Psoas muscle (tissue), 8 donors: ENCODE measurements at places on chromosomes 1 and 21.
A peak's percentile ranks its signal among the peaks of the same experiment; 100 is the strongest.

GRCh38 chr1:1348420-1349255 is 580 bp downstream of the DVL1 start:
- no peak for DNase-seq

GRCh38 chr21:45069085-45069484 is 5.3 kb upstream of the ADARB1 start:
- DNase-seq: no peak

- DNase-seq: no peak
Measured at GRCh38 chr1:234258071-234258470, 115.2 kb upstream of the COA6 start.

- DNase-seq: peak; percentile 26
Measured at GRCh38 chr1:226541631-226542622, 6.6 kb upstream of the STUM start.

GRCh38 chr1:36377791-36378492 is 7.8 kb downstream of the STK40 start:
- DNase-seq: no peak

DNA sequence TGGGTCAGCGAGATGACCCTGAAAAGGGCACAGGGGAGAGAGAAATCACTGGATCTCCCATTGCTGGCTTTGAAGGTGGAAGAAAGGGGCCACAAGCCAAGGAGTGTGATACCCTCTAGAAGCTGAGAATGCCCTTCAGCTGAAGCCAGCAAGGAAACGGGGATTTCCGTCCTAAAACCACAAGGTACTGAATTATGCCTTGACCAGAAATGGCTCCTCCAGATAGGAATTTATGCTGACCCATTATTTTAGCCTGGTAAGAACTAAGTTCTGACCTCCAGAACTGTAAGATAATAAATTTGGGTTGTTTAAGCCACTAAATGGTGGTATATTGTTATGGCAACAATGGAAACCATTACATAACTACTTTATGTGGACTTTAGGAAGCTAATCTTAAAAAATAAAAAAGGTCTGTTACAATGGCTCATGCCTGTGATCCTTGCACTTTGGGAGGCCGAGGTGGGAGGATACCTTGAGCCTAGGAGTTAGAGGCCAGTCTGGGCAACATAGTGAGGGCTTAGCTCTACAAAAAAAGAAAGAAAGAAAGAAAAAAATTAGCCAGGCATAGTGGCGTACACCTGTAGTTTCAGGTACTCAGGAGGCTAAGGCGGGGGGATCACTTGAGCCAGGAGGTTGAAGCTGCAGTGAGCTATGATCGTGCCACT is 3.6 kb upstream of the H6PD start:
- peak; percentile 20 for DNase-seq

DNA sequence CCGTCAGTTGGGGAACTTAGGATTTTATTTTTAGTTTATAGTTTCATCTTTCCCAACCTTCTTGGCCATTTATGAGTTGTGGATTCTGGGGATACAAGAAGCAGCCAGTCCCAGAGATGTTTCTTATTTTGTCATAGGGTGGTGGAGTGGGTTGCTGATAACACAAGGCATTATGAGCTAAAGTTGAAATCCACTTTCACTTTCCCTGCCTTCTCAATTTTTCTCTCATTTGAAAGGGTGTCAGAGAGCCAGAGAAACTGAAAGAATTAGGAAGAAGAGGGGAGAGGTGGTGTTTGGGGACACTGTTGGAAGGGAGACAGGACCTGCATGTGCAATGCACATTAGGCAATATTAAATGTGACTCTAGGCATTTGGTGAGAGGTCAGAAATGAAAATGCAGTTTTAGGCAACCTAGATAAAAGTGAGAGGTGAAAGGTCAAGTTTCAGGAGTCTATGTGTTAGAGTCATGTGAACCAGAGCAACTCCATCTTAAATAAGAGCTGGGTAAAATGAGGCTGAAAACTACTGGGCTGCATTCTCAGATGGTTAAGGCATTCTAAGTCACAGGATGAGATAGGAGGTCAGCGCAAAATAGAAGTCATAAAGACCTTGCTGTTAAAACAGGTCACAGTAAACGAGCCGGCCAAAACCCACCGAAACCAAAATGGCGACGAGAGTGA is 71.1 kb upstream of the F3 start:
- DNase-seq: no peak

- no peak for DNase-seq
Measured at GRCh38 chr1:20234788-20235535, 48.6 kb upstream of the PLA2G2C start.

- DNase-seq: no peak
Measured at GRCh38 chr1:45244660-45245059, 38.3 kb upstream of the ZSWIM5 start.

DNA sequence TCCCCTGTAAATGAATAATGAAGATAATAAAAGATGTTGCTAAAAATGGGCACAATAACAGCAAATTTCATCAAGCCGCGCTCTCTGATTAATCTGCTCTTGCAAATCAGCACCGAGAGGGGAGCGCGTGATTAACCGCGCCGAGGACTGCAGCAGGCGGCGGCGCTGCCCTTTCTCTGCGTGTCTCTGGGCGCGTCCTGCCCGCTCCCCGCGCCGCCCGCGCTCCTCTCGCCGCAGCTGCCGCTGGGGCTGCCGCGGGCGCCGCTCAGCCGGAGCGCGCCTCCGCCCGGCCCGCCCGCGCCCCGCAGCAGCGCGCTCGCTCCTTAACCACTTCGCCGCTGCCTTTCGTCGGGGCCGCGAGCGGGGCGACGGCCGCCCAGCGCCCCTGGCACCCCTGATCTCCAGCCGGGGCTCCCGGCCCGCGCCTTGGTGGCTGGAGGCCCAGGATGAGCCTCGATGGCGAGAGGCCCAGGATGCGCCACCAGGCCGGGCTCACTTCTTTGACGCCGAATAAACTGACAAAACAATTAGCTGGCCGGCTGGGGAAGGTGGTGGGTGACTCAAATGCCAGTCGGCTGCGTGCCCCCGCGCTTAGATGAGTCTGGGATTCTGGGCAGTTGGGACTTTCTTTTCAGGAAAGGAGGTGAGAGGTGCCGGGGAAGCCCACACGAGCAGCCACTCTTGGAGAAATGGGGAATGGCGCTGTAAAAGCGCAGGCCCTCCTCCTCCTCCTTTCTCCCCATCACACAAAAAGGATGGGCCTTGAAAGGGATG is 221.4 kb upstream of the PKN2 start:
- DNase-seq: peak; percentile 18

DNA sequence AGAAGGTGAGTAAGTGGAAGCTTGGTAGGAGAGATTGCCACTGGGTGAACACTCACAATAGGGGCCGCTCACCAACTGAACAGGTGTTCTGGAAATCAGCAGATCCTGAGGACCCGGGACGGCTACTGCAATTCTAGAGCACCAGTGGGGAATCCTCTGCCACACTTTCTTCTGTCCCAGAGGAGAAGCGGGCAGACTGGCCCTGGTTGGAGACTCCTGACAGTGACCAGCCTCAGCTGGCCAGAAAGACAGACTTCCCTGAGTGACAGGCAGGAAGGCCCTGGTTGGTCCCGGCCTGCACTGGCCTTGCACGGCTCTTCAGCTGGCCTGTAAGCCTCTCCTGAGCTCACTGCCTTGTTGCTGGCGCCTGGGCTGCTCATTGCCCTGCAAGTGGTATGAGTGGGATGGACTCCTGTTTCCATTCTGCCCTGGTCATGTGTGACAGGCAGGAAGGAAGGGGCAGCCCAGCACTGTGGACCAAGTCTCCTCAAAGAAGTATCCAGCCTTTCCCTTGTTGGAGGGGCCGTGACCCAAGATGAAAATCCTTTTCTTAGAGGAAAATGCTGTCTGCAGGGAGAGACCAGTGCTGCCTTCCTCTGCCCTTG is 34.5 kb downstream of the MAN1C1 start:
- DNase-seq: no peak

- no peak for DNase-seq
Measured at GRCh38 chr1:214002472-214002871, 14.7 kb downstream of the PROX1 start.

GRCh38 chr1:65429078-65429477 is 8.6 kb downstream of the LEPR start:
- DNase-seq: no peak

- no peak for DNase-seq
Measured at GRCh38 chr1:60071296-60071695, 2.3 kb downstream of the C1orf87 start.

DNA sequence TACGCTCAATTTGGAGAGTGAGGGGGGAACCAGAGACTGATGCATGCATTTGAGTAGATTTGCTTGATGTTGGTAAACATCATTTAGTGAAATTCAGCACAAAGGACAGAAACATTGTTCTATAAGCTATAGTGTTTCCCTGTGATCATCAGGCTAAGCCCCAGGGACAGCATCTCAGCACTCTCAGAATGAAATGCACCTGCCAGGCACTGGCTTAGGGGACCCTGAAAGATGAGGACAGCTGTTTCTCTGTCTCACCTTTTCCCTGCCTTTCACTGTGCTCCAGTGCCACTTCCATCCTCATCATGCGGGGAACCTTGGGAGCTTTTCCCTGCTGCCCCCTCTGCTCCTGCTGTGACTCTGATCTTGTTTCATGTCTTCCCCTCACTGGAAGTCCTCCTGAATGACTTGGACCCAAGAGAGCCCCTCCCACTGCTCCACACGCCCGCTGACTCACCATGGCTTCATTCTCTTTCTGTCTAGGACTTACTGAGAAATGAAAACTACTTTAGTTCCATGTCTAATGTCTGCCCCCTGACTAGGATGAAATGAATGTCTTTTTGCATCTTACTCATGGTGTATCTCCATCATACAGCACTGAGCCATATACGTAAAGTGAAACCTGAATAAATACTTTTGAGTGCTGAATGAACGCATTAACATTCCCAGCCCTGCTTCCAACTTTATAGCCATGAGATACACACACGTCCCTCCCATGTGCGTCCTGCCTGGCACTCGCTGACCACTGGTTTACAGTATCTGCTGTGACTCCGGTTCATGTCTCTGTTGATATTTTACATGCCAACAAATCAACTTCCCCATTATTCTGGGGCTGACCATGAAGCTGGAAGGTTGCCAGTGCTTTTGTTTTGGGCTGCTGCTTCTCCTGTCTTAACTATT is 182.0 kb downstream of the PCP4 start:
- DNase-seq: peak; percentile 23

- no peak for DNase-seq
Measured at GRCh38 chr1:205199090-205199930, 12.2 kb downstream of the DSTYK start.

- DNase-seq: no peak
Measured at GRCh38 chr1:91120936-91121335, 99.1 kb upstream of the ZNF644 start.

- no peak for DNase-seq
Measured at GRCh38 chr21:36909901-36910561, 56.4 kb downstream of the HLCS start.

DNA sequence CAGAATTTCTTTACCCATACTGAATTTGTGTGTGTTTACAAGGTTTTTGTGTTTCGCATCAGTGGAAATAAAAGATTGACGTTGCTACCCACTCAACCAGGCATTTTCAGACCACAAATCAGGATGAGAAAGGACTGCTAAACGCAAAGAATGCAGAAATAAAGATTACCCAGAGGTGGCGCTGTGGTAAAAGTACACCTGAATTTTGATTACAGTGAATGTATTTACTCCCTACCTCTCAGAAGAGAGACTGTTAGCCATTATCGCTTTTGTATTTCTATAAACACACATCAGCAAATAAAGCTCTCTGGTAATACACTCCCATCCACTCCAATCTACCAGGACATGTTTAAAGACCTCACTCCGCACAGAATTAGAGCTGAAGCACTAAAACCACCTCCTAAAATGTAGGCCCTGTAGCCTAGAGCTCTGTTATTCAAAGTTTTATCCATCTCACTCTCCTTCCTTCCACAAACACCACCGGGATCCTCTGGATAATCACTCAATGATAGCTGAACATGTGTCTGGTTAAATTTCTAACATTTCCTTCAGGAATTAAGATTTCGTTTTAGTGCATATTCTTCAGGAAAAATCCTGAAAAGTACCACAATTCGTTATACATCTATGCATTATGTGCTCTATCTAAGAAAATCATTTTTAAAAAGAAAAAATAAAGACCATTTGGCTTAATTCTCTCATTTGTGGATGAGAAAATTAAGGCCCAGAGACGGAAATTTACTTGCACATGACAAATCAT is 2.5 kb upstream of the LMO4 start:
- no peak for DNase-seq
